Hematopoietic multipotent progenitor cell treated with erythropoietin and hydrocortisone succinate and interleukin-3 and kit ligand, for 15 days (in vitro differentiated cells): ENCODE measurements at places on chromosomes 3 and 15.

DNA sequence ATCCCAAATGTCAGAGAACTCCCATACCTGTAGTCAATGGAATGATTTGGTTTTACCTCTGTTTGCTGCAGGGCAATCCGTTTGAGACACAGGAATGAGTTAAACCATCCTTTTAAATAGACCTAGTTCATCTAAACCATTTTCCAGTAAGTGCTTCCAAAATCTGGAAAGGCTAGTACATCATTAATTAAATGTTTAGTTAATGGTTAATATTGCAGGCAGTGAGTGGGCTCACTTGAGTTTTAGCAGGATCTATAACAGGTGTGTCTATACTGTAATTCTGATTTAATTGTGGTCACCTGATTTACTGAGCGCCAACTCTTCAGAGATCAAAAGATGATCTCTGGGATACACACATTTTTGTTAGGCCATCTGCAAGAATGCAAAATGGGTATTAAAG is 353.9 kb upstream of the ROPN1 start:
- DNase-seq: no peak

- no peak for DNase-seq
Observed at GRCh38 chr3:10845001-10845761, 29.2 kb downstream of the SLC6A11 start.

DNA sequence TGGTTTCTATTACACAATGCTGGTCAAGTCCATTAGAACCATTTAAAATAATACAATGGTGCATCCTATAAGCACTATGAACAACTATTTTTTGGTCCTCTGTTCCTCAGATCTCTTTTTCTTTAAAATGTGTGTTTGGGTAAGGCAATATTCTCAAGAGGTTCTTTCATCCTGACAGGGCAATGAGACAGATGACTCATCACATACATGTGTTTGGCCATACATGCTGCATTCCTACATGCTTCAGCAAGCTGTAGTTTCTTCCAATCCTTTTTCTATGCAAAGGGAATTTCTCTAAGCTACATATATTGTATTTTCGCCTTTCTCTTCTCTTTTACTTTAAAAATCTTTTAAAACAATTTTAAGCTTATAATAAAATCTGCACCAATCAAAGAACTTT is 52.7 kb downstream of the OTOL1 start:
- DNase-seq: no peak

DNA sequence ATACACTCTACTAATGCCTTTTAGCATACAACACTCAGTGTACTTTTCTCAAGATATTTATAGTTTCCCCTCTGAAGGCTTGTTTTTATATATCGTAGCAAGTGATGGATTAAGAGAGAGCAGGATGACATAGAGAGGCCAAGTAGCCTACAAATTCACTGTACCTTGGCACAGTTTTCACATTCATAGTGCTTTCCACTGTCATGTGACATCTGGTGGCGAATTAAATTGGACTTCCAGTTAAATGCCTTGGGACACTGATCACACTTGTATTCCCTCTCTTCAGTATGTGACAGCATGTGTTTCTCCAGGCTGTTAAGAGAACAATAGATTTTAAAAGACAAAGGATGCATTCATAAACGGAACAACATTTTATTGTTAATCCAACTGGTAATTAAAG is 541.1 kb downstream of the MECOM start:
- no peak for DNase-seq

- DNase-seq: no peak
Observed at GRCh38 chr15:48170981-48171380, 7.1 kb downstream of the MYEF2 start.

DNA sequence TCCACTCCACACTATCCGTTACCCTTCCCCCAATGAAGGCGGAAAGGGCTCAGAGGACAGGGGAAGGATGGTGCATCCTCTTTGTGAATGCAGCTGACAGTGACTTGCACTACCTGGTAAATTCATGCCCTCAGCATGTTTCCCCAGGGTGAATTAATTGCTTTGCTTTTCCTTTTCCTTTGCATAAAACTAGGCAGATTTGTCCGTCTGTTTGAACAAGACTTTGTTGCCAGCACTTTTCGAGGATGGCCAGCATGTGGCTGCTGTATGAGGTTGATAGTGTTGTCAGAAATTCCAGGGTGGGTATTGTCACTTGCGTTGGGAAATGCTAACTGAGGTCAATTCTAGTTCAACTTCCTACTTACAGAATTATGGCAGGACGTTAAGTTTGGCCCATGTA is 79.0 kb upstream of the RARB start:
- no peak for DNase-seq

GRCh38 chr3:172673210-172673679 is 37.6 kb downstream of the NCEH1 start:
- peak; percentile 89 for DNase-seq

GRCh38 chr3:144105542-144105941 is 133.9 kb downstream of the DIPK2A start:
- no peak for DNase-seq

GRCh38 chr3:154981664-154982063 is 98.5 kb upstream of the MME start:
- no peak for DNase-seq

DNA sequence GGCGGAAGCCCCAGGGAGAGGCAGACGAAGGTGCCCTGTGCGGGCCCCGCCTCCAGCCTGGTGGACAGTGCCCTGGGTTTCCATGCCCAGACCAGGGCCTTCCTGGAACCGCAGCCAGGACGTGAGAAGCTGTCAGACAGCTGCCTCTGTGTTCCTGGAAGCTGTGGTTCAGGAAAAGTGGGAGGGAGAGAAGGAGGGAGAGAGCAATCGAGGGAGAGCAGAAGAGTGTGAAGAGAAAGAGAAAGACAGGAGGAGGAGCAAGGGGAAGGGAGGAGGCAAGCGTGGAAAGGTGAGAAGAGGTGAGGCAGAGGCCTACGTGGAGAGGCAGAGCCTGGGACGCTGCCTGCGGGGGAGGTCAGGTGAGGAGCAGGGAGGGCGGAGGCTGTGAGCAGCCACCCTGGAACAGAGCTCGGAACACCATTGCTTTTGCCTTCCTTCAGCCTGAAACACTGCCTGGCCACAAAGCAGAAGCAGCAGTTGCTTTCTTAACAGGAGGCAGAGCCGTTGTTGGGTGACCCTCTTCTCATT is 18.6 kb downstream of the ZDHHC19 start:
- peak; percentile 55 for DNase-seq

DNA sequence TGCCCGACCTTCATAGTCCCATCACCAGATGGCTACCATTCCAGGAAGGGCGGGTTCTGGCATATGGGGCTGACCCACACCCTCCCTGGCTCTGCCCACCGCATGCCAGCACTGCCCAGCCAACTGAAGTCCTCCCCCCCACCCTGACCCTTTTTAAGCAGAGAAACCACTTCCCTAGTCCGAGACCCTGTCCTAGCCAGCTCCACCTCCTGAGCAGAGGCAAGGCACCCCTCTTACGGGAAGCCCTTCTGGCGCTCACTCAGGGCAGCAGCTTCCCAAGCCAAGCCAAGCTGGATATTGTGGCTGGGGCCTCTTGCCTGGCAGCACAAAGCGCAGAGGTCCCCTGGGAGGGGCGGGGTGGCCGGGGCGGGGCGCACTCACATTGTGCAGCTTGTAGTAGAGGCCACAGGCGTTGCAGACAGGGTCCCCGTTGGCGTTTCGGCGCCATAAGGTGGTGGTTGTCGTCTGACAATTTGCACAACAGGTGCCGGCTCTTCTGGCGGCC is 11.5 kb downstream of the GATA2 start:
- no peak for DNase-seq

DNA sequence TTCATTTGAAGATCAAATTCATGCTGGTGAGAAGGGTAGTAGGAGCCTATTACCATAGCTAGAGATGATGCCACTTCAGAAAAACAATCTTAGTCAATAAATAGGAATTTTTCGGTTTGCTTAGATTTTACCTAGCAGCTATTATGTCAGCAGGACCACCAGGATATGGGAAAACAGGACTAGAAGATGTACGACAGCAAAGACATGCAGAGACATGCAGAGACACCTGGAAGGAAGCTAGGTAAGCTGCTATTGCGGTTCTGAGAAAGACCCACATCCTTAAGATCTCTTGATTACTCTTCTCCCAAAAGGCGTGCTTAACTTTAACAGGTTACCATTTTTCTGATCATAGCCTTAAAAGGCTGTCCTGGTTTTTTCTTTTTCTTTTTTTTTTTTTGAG is 64.8 kb upstream of the THSD4 start:
- no peak for DNase-seq

DNA sequence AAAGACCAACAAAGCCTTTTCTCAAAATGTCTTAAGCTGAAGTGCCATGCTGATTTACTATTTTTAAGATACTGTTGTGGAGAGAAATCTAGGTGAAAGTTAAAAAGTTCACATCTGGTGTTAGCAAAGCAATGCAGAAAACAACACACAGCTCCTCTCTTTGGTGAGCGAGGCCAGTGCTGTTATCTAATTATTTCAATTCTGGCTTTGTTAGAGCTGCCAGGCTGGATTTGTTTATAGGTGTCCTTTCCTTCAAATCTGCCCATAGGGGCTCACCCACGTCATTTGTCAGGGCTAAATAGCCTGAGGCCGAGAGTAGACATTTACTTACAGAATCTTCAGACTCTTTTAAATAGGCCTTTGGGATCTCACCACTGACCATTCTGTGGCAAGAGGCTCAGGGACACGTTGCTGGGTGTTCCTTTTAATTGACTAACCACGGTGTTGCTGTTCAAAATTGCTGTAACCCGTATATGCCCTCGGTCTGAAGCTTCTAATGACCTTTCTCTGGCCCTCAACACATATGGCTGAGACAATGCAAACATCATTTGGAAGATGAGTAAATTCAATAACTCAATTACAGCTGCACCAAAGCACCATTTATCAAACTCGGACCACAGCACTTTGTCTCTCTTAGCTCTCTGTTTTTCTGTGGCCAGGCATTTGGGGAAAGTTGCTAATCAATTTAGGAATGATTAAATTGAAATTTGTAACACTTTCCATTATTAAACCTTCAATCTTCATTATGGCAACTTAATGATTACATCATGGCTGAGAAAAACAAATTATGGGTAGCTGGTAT is 152.6 kb downstream of the PDZRN3 start:
- no peak for DNase-seq

- no peak for DNase-seq
Observed at GRCh38 chr3:180329187-180329586, 272.8 kb upstream of the TTC14 start.

DNA sequence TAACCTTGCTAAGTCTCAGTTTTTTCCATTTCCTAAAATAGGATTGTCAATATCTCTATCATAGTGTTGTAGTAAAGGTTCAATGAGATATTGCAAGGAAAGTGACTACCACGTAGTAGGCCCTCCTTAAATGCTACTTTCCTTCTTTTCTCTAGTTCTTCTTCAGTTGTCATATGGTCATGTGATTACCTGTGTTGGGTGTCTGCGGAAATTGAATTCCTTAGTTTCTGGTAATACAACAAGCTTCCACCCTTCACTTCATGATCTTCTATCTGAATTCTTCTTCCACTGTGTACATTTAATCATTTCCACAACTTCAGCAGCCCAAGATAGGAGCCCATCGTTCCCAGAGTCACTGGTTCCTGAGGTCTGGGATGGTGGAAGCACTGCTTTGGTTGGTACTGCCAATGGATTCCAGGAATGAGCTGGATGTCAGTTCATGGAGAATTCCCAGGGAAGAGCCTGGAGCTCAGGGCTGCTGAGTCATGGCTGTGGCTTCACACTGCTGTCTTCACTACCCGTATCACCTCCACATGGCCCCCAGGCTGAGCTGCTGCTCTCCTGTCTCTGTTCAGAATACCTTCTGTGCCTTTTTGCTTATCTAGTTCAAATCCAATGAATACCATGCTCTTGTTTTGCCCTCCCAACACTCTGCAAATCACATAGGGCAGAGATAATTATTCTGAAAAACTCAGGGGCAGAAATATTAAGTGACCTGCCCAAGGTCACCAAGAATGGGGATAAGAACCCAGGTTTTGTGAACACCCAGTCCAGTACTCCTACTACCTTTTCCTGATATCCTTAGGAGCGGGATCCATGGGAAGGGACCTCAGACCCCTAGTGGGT is 98.6 kb downstream of the RPL39L start:
- DNase-seq: no peak

- no peak for DNase-seq
Observed at GRCh38 chr15:100438570-100438969, 90.2 kb downstream of the CERS3 start.

DNA sequence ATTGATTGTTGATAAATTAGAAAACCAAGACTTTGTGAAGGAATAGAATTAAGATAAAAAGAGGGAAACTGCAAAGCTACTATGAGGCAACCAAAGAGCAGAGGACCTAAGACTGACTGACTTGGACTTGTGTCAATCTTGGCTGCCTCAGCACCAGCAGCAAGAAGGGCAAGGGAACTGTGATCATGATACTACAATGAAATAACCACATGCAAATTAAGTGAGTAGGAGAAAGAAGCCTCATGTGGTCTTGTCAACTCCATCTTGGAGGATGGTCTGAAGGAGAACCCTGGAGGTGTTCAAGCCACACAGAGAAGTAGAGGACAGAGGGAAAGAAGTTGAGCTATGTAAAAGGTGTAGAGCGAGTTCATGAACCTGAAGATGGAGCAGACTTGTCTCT is 47.3 kb upstream of the THRB start:
- no peak for DNase-seq

DNA sequence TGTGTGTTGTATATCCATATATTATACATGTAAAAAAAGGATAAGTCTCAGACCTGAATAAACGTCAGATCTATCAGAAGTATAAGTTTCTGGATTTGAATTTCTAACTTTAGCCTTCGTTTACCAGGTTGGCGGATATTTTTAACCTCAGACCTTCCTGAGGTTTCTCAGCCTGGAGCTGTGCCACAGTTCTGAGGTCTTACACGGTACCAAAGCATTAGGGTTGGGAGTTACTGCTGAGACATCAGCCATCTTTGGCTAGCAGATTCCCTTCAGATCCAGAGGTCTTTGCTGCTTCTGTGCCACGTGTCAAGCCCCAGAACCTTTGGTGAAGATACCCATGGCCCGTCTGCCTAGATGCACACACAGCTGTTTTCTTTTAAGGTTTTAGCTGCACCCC is 84.7 kb downstream of the PPP2R3A start:
- no peak for DNase-seq

GRCh38 chr3:47416041-47416440 is 35.2 kb downstream of the PTPN23 start:
- DNase-seq: no peak

GRCh38 chr3:162096874-162097273 is 600.3 kb downstream of the OTOL1 start:
- no peak for DNase-seq

DNA sequence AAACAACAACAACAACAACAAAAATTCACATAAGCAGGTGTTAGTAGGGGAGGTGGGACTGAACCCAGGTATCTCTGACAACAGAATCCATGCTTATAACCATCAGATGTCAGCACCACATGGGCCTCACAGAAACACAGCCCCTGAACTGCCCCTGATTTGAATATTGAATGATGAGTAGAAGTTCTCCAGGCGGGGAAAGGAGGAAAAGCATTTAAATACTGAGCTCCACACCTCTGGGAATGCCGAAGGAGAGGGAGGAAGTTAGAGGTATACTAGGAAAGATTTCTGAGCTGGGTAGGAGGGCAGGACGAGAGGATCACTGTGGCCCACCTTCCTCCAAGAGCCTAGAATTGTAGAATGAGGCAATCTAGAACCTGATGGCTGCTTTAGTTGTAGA is 31.9 kb upstream of the EIF4A2 start:
- no peak for DNase-seq

- peak; percentile 82 for DNase-seq
Observed at GRCh38 chr15:65638681-65639089, 16.9 kb downstream of the SLC24A1 start.

- no peak for DNase-seq
Observed at GRCh38 chr15:42510258-42511006, 15.0 kb downstream of the SNAP23 start.

GRCh38 chr3:65013053-65013452 is 325.3 kb upstream of the ADAMTS9 start:
- DNase-seq: no peak
